Effector CD8-positive, alpha-beta T cell (primary cell): ENCODE measurements at places on chromosomes 4 and X.

- DNase-seq: no peak
These were observed 97.3 kb downstream of the SORCS2 start for GRCh38 chr4:7289589-7289988.

DNA sequence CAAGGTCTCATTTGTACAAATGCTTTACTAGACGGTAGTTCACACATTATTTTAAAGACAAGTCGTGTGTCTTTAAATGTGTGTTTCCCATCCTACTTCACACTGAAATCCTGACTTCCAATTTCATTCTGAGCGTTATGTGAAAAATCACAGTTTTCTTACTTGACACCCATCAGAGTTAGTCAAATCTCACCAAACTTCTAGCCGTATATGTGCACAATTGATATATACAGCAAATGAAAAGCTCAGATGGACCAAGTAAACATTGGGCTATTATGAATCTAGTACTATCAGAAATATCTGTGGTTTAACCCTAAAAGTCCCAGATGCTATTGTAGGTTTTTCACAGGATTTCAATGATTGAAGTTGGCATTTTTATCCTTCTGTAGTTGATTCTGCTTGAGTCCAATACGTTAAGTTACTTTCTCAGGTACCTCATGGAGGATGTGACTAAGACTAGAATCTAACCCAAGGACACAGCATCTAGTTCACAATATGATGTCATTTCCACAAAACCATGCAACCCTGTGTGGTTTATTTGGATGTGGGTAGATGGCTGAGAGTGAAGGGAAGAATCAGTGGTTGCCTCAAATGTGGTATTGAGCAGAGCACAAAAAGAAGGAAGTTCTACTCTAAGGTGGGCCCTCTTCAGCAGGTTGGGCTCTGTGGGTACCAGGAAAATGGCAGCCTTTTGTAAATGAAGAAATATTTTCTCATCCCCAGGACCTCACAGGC, 22.1 kb upstream of the TRIM60 start:
- DNase-seq: no peak

- DNase-seq: no peak
These were observed 201.2 kb downstream of the NPNT start for GRCh38 chr4:106096454-106096853.

- no peak for DNase-seq
These were observed 172.2 kb upstream of the CXCL13 start for GRCh38 chr4:77433418-77433733.

- no peak for DNase-seq
These were observed 37.0 kb upstream of the IBSP start for GRCh38 chr4:87762311-87762710.

GRCh38 chr4:184370711-184371389, 103.5 kb downstream of the IRF2 start:
- DNase-seq: no peak

- DNase-seq: no peak
These were observed 201.4 kb downstream of the CCSER1 start for GRCh38 chr4:90328558-90328957.

GRCh38 chr4:73589261-73589847, 30.9 kb downstream of the RASSF6 start:
- DNase-seq: no peak

DNA sequence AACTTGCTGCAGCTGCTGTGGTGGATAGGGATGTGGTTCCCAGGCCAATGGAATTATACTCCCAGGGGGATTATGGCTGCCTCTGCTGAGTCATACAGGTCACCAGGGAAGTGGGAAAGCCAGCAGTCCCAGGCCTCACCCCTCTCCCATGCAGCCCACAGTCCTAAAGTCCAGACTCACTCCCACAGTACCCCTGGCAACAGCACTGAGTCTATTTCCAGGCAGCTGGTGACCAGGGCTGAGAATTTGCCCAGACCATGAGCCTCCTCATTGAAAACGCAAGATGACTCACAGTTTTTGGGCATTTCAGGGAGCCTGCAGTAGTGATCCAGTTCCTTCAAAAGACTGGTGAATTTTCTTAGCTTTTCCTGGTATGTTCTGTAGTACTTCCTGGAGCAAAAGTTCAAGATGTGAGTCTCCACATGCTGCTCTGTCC, 137.6 kb downstream of the NPNT start:
- no peak for DNase-seq

GRCh38 chr4:73231518-73232487, 26.8 kb downstream of the ANKRD17 start:
- no peak for DNase-seq

- peak; percentile 56 for DNase-seq
These were observed 1.5 kb downstream of the SASH3 start for GRCh38 chrX:129781134-129781672.

DNA sequence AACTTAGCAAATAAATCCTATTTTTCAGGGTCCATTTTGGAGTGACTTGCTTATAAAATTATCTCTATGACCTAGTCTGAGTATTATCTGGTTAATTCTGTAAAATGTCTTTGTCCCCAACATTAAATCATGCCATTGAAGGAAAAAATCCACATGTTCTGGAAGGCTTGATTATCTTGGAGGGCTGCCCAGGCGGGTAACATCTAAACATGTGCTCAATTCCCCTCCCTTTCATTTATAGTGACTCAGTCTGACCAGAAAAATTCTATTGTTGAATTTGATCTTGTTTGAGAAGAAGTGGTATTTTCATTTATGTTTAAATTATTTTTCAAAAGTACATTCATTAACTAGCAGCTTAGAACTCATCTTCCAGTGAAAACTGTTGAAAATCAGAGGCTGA, 55.4 kb upstream of the SLC10A7 start:
- no peak for DNase-seq

DNA sequence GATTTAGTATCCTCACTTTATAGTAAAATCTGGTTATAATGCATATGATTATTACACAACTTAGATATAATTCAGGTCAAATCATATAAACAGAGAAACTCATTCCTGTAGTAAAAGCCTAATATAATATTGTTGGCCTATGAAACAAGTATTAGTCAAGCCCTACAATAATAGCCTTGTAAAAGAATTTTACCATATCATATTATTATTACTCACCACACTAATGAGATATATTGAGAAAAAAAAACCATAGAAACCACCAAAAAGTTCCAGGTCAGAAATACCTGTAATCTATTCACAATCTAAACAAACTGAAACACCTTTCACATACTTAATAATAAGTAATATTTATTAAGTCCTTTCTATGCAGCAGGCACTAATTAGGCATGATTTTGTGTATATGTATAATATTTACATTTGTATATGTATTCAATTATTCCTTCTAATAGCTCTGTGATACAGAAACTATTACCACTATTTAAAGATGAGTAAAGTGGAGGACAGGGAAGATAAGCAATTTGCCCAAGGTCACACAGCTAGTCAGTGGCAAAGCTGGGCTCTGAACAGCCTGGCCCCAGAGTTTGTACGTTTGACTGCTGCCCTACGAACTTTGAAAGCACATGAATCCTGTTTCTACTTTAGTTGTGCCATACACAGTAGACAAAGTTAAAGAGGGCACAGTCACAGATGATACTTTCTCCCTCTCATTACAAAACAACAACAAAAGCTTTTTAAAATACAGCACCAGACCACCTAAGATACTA, 9.0 kb downstream of the ZNF827 start:
- DNase-seq: no peak

GRCh38 chr4:11264841-11265240, 163.9 kb downstream of the HS3ST1 start:
- no peak for DNase-seq

DNA sequence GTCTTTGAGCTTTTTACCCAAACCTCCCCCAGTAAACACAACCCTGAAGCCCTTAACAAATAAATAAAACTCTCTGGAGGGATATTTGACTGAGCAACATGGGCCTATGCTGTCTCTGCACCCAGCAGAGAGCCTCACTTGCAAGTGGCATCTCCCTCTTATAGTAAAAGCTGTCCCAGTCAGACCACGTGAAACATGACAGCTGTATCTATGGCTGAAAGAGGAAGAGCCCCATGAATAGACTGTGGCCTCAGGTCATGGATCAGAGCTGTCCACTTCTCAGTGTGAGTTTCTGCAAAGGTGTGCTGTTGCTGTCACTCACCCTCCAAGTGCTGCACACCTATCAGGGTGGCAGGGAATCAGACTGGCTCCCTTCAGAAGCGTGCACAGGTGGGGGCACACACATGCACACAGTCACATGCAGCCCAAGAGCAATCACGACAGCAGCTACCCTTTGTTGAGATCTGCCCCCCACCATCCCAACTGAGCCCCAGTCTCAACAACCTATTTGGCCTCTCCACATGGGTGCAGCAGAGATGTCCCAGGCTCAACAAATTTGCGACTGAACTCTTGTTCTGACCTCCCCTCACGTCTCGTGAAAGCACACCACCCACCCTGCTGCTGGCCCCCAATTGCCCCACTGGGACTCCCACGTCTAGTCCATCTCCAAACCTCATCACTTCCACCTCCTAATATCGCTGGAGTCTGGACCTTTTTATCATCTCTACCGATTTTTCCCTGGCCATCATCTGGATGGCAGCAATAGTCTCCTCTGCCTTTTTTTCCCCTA, 45.6 kb downstream of the NAT8L start:
- no peak for DNase-seq

GRCh38 chrX:24343719-24344118, 16.7 kb upstream of the SUPT20HL1 start:
- DNase-seq: no peak

DNA sequence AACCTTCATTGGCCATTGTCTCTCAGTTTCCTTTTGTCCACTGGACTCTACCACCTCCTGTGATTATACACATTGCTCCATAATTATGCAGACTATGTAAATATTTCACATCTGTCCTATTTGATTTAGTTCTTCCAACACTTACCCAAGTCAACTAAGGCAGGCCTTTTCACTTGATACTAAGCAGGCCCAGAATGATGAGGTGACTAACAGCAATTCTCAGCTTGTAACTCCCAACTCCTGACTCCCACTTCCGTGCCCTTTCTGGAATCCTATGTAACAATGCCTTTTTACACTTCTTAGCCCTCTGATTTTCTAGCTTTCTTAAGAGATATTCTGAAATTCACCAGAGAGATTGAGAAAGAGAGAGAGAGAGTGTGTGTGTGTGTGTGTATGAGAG, 6.6 kb downstream of the PAK3 start:
- no peak for DNase-seq

- no peak for DNase-seq
These were observed 22.4 kb downstream of the AFF1 start for GRCh38 chr4:86957215-86957614.

- DNase-seq: no peak
These were observed 576.8 kb upstream of the SMIM31 start for GRCh38 chr4:164177153-164177552.

DNA sequence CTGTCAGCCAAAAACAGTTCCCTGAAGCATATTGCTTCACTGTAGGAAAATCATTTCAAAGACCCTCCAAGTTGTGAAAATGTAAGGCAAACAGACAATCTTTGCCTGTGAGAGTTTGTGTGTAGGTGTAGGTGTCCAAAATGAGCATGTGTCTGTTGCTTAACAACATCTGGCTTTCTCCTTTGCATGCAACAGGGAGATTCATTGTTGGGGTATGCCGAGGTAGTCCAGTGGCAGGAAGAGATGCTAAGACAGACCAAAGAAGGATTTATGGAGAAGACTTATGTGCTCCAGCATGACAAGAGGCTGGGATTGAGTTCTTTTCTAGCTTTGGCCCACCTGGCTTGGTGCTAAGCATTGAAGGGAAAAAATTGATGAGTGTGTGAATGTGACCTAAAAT, 29.8 kb upstream of the SMAD1 start:
- DNase-seq: no peak

DNA sequence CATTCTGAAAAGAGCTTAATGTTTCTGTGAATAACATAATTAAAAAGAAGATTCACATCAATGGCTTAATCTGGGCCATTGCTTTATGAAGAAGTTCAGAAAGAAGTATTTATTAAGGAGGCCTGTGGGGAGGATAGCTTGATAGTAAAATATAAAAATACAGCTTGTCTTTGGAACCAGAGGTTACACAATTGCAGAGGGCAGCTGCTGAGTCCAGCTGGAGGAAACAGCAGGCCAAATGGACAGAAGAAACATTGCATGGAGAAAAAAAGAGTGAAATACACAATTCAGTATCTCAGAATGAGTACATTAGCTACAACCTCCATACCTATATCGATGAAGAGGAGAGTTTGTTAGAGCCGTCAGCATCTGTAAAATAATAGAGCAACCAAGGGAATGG, 148.0 kb upstream of the NPY2R start:
- no peak for DNase-seq

GRCh38 chr4:176238826-176239225, 30.2 kb downstream of the ASB5 start:
- no peak for DNase-seq

DNA sequence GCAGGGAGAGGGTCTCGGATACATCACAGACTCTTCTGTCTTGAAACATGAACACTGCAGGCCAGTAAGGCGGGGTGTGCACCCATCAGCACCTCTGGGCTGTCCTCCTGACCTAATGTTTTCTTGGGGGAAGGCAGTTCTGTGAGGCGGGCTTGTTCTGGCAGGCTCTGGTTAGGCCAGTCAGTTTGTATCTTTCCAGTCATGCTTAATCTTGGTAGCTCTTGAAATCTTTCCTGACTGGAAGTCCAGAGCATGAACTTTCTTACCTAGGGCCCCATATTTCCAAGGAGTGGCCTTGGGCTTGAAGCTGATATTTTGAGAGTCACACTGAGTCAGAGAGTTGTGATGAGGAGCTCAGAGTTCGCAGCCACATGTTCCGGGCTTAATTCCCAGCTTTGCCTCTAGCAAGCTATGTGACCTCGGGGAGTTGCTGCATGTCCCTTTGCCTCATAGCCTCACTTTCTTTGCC, 54.2 kb upstream of the RASSF6 start:
- DNase-seq: no peak

DNA sequence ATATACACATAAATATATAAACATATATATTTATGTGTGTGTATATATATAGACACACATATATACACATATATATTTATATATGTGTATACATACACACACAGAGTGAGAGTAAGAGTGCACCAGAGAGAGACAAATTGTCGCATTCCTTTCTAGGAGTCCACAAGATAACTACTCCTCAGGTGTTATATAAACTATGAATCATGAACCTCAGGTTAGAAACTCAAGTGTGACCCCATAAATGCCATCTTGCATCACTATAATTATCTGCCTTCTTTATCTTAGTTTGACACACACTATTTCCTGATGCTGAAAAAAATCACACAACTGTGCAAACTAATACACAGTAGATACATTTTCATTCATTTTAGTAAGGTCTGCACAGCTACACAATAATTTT, 135.2 kb downstream of the PPARGC1A start:
- no peak for DNase-seq

- no peak for DNase-seq
These were observed 690.3 kb upstream of the FAM241A start for GRCh38 chr4:111454961-111455360.

- DNase-seq: no peak
These were observed 80.7 kb upstream of the IGFBP7 start for GRCh38 chr4:57190601-57191481.

DNA sequence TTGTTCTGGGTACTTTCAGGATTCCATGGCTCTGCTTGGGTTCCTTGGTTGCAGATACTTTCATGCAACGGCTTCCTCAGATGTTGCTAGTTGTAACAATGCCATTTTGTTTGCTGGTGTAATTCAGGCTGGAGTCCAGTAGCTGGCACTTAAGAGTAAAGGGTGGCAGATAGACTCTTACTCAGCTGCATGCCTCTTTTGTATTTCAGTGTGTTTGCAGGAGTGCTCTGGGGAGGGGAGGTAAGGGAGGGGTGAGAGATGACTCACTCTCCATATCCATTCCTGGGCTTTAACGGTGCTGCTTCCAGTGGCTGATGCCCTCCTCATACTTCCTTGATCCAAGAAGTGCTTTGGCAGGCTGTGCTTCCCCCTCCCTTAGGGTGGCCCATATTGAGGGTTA, 155.2 kb downstream of the ZNF330 start:
- DNase-seq: no peak
